ENCODE measurements at places on chromosomes 12 and 14. TPM values are rescaled to one million over a fixed set of nuclear protein-coding genes. Genes with fewer than 3 reads are reported as not detected.

DNA sequence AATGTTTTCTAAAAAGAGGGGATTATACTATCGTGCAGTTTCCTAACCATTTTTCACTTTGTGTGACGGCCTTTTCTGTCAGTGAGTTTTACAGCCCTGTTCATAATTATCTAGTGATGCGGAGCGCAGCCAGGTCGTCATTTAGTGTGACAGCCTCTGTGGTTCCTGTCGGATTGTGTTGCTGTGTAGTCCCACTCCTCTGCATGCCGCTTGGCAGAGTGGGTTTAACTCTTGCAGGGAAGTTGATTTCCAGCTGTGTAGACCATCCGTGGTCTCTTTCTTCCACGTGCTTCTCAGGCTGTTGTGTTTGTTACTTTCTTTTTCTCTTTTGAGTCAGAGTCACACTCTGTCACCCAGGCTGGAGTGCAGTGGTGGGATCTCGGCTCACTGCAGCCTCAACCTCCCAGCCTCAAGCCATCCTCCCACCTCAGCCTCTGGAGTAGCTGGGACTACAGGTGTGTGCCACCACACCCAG lies 8.6 kb downstream of the RAN start:
- DNase-seq, result no peak

- DNase-seq, result peak; percentile 78
Observed at GRCh38 chr12:49741882-49742620, 694 bp downstream of the TMBIM6 start.

GRCh38 chr12:55448825-55449224 lies 4.9 kb downstream of the OR6C2 start:
- no peak for DNase-seq

DNA sequence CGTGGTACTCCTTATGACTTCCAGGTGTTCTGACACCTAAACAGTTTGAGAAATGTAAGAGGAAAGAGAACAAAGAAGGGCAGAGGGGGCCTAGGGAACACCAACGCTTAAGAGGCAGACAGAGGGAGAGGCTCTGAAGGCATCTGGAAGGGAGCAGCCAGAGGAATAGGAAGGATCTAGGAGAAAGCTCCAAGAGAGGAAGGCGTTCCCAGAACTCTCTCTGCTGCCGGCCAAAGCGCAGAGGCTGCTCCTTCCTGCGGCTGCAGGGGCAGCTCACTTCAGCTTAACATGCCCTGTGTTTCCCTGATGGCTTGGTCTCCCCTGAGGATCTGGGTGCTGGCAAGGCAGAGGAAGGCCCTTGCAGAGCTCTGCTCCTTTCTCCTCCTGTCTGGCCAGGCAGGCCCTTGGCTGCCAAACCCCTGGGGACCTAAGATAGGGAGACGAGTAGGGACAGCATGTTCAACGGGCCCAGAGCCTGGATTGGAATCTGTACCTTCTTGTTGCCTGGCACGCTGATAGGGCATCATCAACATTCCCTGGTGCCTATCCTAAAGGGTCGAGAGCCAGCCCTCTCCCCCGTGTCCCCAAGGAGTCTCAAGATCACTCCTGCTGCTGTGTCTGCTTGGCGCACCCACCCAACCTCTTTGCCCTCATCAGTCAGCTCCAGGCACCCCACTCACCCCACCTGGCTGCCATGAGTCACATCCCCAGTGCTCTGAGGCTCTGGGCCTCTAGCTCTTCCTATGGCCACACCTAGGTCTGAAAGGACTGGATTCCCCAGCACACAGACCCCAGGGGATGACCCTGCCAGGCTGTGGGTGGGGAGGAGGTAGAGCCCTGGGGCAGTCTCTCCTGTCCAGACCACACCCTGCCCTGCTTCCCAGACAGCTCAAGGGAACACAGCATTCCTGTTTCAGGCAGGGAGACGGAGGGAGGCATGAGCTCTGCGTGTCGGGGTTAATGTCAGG lies 45.6 kb downstream of the LTBP2 start:
- no peak for DNase-seq

DNA sequence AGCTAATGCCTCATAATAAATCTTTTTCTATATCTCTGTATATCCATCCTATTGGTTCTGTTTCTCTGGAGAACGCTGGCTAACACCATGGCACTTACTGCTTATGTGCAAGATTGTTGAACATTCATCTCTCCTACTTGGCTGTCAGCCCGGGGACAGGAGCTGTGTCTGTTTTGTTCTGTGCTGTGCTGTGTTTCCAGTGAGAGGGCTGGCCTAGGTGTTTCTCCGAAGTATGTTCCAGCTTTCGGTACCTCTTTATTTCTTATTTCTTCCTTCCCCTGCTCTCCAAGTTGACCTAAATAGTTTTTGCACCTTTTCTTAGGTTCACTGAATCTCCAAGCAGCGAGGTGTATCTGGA lies 18.8 kb upstream of the NR4A1 start:
- no peak for DNase-seq

DNA sequence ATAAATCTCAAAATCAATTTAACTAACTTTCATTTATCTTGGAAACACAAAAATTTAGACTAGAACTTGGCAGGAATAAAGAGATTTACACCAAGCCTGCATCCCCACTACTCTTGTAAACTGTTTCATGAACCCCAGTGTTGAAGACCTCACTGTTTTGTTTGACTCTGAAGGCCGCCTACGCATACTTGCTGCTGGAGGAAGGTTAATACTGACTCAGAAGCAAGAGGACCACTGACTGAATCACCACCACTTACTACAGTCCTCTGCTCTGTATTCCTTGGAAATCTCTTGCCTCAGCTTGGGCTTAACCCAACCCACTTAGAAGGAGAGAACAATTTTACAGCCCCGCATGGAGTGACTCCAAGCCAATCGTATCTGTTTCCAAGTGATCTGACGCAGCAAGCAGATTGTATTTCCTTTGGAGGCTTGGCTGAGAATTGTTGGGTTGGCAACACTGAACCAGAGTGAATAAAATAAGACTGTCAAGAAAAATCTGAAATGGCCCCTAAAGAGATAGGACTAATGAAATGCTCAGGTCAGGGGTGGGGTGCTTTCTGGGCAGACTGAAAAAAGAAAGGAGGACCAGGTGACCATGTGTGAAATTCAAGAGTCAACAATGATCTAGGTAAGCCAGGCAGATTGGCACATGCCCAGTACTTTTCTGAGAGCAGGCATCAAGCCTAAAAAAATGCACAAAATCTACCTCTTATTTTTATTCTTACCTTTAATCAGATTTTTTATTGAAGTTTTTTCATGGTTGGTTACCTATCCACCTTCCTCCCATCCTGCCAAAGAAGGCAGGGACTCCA lies 248.6 kb downstream of the ZFP36L1 start:
- no peak for DNase-seq

Gene CLEC4C
- not detected for polyA plus RNA-seq

Gene TAS2R43
- polyA plus RNA-seq, result 0.57 TPM
